ENCODE measurements at places on chromosomes 3 and 15.

DNA sequence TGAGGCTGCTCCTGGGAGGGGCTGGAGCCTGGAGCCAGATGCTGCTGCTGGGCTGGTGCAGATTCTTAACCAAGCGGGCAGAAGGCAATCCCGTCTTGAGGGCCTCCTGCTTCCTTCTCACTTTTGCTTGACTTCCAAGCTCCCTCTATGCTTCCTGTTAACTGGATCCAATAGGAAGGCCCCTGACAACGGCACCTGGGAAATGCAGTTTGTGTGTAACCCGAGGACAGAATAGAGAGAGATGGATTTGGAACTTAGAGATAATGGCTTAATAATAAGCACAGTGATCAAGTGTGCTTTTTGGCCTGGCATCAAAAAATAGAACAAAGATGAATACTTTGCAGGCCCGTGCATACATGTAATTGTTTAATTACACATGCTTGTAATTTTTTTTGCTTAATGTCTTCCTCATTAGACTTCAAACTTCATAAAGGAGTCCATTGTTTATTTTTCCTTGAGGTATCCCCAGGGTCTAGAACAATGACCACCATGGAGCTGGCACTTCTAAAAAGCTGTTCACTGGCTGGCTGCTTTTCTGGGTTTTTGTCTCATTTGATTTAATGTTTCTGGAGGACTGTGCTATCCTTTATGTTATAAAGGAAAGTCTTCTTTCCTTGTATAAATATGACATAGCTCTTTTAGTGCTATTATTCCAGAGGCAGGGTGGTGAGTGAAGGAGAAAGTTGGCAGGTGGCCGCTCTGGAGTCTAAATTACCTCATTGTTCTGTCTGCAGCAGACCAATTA, 63.3 kb upstream of the MITF start:
- no peak for DNase-seq

DNA sequence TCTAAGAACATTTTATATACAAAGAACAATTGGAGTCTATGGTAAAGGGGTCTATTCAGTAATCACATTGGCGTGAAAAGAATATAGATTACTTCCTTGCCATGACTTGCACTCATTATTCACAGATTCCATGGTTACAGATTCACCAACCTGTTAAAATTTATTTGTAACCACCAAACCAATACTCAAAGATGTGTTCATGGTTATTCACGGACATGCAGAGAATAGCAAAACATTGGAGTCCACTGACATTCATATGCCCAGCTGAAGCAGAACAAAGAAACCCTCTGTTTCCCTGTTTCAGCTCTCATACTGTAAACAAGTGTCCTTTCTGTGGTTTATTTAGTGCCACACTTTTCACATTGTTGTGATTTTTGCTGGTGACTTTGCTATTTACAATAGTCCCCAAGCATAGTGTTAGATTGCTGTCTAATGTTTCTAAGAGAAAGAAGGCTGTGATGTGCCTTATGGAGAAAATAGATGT, 185.8 kb upstream of the TTC14 start:
- DNase-seq: no peak

- DNase-seq: no peak
Measured at GRCh38 chr15:36845270-36845669, 255.1 kb downstream of the MEIS2 start.

GRCh38 chr15:45285413-45285812, 33.4 kb downstream of the SLC28A2 start:
- no peak for DNase-seq

DNA sequence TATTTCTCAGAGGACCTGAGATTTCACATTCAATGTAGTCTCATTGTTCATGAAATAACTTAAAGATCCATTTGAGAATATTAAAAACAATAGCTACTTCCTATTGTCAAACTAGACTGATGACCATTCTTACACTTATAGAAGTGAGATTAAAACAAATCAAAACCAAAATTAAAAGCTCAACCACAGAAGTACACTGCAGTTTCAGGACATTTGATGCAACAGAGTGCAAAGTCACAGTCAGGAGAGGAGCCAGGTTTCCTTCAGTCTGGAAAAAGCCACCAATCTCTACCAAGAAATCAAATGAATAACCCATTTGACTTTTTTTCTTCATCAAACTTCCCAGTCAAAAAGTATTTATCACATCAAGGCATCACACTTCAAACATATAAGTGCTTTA, 5.5 kb downstream of the CCPG1 start:
- no peak for DNase-seq

GRCh38 chr3:59753808-59754450, 704.1 kb upstream of the CFAP20DC start:
- no peak for DNase-seq

DNA sequence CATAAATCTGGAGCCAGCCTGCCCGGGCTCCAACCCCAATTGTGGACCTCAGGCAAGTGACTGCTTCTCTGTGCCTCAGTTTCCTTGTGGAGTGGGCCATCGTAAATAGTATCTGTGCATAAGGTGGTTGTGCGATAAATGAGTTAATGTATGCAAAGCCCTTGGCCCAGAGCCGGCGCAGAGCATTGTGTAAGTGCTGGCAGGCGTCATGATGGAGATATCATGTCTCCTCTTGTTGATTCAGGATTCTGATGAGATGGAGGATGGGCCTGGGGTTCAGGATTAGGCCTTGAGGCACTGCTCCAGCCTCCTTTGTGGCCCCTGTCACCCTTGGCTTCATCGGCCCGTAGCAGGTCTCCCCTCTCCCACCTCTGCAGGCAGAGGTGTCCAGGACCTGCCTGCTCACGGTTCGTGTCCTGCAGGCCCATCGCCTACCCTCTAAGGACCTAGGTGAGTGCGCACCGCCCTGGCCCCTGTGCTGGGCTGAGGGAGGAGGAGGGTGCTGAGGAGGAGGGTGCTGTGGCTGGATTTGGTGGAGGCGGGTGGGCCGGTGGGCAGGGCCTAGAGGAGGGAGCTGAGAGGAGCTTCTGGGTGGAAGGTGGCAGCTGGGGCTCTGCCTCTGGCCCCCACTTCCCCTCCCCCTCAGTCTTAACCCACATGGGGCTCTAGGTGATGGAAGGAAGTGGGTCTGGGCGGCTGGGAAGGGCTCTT, 1.3 kb downstream of the PLA2G4B start:
- DNase-seq: no peak

GRCh38 chr3:12964711-12965612, 108.3 kb downstream of the IQSEC1 start:
- DNase-seq: no peak

DNA sequence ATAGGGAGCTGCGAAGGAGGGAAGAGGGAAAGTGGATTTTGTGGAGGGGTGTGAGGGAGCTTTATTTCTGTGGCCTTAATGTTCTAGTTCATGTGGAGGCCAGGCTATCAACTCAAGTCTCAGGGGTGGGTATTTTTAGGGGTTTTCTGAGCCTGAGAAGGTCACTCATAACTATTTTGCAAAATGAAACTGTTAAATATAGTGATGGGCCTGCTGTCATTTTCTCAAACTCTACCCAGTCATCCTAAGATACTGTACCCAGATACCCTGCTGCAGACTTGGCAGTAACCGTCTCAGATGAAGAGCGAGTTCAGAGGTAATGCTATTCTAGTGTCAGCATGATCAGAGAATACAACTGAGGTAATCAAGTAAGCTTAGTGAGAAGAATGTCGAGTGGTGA, 545.0 kb upstream of the TBL1XR1 start:
- DNase-seq: no peak

DNA sequence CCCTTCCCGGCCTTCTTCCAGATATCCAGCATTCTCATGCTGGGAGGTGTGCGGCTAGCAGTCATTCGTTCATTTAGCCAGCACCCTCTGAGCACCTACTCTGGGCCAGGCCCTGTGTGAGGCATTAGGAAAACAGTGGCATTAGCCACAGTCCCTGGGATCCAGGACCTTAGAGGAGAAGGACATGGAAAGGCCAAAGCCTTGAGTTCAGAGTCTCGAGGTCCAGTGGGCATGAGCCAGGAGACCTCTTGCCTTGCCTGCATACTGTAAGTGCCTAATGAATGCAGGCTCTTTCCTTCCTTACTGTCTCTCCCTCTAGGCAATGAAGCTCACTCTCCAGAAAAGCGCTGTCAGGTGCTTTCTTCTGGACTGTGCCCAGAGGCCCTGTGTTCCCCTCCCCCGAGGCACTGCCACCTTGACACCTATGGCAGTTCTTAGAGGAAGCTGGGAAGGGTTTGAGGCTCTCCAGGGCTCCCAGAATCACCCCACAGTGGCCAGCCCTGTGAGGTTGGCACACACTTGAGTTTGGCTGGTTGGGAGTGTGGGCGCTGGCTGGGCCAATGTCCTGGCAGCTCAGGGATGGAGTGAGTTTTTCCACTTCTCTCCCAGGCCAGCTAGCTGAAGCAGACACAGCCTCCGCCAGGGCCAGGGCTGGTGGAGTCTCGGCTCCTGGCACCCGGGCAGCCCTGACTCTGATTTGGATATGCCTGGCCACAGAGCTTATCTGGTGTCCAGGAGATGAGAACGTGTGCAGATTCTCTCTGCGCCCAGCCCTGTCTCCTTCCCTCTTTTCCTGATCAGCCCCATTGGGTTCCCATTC, 5.4 kb downstream of the CORO2B start:
- no peak for DNase-seq

GRCh38 chr15:40908095-40908494, 13.8 kb downstream of the VPS18 start:
- DNase-seq: no peak

- no peak for DNase-seq
Measured at GRCh38 chr3:105233010-105233409, 133.7 kb upstream of the ALCAM start.

- DNase-seq: peak; percentile 23
Measured at GRCh38 chr3:50515565-50516439, 12.4 kb upstream of the CACNA2D2 start.

DNA sequence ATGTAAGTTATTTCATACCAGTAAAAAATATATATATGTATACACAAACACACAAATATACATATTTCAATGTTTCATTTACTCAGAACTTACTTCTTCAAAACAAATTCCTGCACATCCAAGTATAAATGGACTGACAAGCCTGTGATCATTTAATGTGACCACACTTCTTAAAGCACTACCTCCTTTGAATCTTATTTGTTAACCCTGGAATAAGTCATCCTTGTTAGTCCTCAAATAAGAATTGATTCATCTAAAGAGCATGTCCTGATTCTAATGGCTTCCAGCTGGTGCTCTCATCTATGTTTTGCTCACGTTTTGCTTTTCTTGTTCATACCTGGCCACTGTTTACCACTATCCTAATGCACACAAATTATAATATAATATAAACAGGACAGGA, 103.9 kb upstream of the UBP1 start:
- DNase-seq: no peak

DNA sequence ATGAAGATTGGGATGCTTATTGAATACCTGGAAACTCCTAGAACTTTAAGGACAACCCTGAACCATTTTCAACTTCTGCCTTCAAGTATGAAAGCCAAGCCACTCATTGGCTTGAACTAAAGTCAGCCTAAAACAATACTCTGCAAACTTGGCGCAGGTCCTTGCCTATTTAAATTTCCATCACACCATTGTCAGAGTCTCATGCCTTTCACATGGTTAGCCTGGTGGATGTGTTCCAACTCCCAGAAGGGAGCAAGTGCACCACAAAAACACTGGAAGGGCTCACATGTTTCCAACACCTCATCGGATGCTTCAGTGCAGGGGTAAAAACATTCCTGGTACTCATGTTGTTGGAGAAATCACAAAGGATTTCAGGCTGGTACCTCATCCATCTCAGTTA, 511.6 kb upstream of the MDFIC2 start:
- DNase-seq: no peak
